ENCODE measurements at places on chromosomes 12 and 14.

DNA sequence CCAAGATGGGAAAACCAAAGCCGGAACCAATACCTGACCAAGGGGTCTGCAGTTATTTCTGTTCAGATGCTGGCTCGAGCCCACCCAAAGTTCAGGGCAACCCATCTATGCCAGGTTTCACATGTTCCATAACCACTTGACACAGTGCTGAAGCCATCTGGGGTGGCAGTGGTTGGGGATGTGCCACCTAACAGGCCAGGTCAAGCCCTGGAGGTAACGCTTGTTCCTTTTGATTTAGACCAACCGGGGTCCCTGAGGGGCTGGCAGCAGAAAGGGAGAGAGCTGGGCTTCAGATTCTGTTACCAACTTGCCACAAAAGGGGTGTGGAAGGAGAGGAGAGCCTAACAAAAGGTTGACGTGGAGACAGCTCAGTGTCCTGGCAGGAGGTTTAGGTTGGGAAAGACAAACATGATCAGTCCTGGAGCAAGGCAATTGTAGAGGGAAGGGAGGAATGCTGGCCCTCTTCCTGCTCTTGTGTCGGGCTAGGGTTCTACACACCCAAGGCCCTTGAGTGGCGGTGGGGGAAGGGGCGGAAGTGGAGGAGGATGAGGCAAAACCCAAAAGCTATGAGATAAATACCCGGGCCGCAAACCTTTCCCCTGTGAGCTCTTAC lies 31.9 kb downstream of the CACNA2D4 start:
- DNase-seq = no peak

- DNase-seq = no peak
These were observed 469.8 kb downstream of the ZFP36L1 start for GRCh38 chr14:68322940-68323620.

GRCh38 chr12:32107359-32108267 lies 966 bp downstream of the BICD1 start:
- peak; percentile 19 for DNase-seq

DNA sequence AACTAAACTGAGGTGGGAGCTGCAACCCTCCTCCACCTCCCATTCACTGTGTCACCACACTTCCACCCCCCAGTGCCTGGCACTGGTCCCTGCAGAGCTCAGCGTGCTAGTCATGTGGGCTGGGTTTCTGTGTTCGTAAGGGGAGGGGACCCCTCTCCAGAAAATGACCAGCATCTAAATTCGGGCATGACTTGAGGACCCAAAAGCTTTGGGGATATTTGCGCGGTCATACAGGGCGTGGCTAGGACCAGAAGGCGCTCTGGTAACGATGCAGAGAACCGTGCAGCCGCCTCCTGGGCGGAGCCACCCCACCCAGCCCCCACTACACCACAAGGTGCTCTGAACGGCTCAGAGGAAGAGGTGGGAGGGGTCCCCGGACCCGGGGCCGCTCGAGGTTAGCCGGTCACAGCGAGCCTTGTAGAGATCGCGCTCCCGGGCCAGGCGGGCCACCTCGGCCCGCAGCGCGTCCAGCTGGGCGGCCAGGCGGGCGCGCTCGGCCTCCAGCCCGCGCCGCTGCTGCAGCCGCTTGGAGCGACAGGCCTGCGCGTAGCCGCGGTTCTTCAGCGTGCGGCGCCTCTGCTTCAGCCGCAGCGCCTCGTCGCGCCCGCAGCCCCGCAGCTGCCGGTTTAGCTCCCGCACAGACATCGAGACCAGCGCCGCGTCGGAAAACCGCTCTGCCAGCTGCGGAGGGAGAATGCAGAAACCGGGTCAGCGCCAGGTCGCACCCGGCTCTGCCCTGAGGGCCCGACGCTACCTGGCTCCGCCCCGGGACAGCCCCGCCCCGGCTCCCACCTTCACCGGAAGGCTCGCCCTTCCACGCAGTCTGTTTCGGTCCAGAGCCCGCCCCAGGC lies 9.8 kb downstream of the CPNE6 start:
- DNase-seq = peak; percentile 67

- DNase-seq = no peak
These were observed 32.5 kb upstream of the LALBA start for GRCh38 chr12:48602192-48602989.
